ENCODE measurements at places on chromosomes 12 and 14.

DNA sequence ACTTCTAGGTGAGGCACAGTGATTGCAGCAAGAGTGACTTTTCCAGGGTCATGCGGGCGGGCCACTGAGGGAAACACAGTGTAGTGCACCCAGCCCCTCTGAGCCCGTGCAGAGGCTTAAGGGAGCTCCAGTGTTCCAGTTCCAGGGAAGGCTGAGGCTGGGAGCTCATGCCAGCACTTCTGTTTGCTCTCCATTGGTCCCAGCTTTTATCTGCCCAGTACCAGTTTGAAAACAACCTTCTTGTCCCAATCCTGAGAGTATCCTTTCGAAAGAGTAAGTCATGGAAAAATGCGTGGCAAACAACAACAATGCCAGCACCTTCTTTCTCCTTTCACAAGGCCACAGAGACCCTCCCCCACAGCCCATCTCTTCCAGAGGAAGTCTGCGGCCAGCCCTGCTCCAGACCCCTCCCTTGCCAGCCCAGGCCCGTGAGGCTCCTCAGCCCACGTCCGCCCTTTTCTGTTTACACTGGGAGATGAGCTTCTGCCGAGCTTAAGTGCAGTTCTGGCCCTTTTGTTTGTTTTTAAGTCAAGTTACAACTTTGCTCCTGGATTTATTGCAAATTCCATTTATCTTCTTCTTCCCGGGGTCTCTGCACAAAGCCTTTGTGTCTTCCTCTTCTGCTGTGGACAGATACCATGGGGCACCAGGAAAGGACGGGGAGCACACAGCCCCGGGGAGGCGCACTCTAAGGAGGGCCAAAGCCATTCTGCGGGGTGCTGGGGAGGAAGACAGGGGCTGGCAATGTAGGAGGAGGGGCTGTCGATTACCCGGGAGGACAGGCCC lies 185.6 kb downstream of the ZFP36L1 start:
- no peak for DNase-seq

DNA sequence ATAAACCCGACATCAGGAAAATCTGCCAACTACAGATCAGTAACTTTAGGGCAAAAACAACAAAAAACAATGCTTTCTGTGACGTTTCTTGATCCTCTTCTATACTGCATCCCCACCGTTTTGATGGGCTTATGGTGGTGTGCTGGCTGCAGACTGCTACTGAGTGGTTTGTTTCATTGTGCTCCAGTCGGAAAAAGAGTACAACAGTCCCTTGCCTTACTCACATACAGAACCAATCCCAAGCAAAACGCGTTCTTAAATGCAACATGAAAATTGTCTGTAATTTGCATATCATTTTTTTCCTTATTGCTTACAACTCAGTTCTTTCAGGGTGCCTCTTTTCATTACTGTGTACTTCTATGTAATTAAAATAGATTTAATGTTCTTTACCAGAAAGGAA lies 2.3 kb downstream of the ETV6 start:
- no peak for DNase-seq

DNA sequence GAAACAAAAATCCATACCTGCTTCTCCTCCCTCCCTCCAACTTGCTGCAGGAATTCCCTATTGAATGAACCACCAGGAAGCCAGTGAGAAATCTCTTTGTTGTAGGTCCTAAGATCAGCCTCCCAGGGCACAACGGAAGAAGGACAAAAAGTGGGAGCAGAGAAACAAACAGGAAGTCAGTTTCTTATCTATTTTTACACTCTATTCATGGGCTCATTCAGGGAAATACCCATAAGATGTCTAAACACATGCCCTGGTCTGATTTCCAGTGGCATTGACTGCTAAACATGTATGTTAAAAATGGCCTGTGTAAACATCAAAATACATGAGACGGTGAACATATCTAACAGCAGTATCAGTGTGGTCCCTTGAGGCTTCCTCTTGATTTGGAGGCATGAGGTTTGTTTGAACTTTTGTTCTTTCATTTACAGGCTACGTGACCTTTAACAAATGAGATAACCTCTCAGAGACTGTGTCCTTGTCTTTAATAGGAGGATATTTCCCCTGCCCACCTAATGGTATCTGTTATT lies 18.8 kb downstream of the GPR65 start:
- DNase-seq, result no peak

- DNase-seq, result no peak
Observed at GRCh38 chr14:61129168-61129745, 148.2 kb downstream of the SLC38A6 start.

- DNase-seq, result no peak
Observed at GRCh38 chr14:103111232-103111868, 11.9 kb upstream of the TNFAIP2 start.

- no peak for DNase-seq
Observed at GRCh38 chr12:131166717-131167116, 213.0 kb downstream of the ADGRD1 start.

- no peak for DNase-seq
Observed at GRCh38 chr12:102437511-102437910, 42.9 kb downstream of the IGF1 start.

All from activated CD8-positive, alpha-beta memory T cell treated with anti-CD3 and anti-CD28 coated beads, Interleukin-2, amount 50 U/mL, for 48 hours (primary cell).